K562 (cell line): ENCODE measurements at places on chromosomes 6 and 20.
A peak's percentile ranks its signal among the peaks of the same experiment; 100 is the strongest.

GRCh38 chr6:44675449-44675848 is 287.9 kb downstream of the CDC5L start:
- no peak for DNase-seq

DNA sequence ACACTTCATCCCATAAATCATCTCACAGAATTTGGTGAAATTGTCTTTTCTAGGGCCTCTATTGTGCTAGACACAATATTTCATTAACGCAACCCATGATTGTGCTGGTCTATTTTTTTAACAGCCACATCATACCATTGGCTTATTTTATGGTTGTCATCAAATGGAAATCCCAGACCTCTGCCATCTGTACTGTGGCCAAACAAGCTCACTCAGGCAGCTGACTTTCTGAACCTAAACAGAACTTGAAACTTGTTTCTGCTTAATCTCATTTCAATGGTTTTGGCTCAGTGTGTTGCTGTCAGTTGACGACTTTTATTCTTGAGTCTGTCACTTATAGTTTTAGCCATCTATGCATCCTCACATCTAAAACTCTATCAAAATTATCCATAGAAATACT is 111.8 kb downstream of the HAO1 start:
- no peak for DNase-seq

GRCh38 chr6:70991253-70991652 is 34.4 kb upstream of the B3GAT2 start:
- DNase-seq, result no peak

DNA sequence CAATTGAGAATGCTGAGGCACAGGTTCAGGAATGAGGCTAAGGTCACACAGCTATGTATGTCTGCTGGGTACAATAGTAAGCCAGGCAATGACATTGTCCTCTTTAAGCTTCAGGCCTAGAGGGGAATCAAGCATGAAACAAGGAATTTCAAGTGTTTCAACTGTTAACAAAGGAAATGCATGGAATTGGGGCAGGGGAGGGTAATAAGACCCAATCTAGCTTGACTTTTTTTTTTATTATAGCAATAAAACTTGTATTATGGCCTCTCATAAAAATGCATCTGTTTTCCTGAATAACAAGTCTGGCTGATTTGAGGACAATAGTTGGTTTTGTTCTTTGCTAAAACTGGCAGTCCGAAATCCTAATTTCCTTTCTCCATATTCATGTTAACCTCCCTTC is 336.7 kb downstream of the CBLN4 start:
- DNase-seq, result no peak

DNA sequence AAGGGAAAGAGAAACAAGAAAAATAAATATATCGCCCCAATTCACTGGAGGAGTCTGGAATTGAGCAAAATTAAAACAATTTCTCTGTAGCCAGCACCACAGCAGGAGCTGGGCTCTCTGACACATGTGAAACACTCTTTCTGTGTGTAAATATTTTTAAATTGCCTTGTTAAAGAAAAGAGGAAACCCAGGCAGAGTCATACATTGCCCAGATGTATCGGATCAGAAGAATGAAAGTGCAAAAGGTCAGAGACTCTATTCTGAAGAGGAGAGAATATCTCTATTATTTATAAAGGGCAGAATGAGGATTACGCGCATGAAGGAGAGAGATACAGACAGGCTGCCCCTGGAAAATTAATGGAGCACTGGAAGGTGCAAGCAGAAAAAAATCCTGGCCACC is 127.0 kb upstream of the MAN1A1 start:
- no peak for DNase-seq

DNA sequence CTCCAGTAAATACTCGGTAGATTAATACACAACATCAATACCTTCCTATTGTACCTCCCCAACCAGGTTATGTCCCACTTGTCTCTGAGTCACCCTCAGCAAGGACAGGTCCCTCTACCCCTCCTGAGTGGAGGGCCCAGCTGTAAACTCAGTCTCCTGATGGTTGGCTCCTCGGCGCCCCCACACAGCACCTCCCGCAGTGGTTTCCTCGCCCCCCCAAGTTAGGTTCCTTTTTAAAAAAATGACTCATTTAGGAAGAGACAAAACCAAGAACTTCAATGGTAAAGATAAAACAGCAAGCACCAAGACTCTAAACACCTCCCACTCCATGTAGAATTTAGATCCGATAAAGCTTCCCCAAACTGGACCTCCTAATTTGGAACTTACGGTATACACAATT is 83.5 kb downstream of the TRERF1 start:
- DNase-seq, result no peak

- no peak for DNase-seq
These were observed 188.6 kb downstream of the ZDHHC14 start for GRCh38 chr6:157569543-157569942.

GRCh38 chr6:124389127-124389526 is 573.1 kb upstream of the RNF217 start:
- no peak for DNase-seq

- DNase-seq, result peak; percentile 65
These were observed 99.4 kb downstream of the BFSP1 start for GRCh38 chr20:17431621-17432364.

GRCh38 chr6:52681416-52681815 is 10.5 kb downstream of the TMEM14A start:
- no peak for DNase-seq

DNA sequence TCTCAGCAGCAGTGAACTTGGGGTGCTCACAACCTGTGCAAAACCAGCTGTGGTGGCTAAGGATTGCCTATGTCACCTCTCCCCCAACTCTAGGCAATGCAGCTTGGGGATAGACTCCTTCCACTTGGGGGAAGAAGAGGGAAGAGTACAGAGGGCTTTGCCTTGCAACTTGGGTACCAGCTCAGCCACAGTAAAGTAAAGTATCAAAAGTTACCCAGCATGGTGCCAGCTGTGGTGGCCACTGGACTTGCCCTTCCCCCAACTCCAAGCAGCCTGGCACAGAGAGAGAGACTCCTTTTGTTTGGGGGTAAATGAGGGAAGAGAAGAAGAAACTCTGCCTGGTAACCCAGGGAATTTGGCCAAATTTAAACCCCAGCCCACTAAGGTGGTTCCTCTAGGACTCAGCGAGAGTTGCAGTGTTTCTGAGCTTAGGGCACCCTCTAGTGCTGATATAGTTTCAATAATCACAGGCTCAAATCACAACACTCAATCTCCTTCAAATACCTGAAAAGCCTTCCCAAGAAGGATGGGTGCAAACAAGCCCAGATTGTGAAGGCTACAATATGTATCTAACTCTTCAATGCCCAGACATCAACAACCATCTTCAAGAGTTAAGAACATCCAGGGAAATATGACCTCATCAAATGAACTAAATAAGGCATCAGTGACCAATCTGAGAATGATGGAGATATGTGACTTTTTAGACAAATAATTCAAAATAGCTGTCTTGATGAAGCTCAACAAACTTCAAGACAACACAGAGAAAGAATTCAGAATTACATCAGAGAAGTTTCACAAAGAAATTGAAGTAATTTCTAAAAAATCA is 7.6 kb upstream of the DEFB129 start:
- peak; percentile 31 for DNase-seq

GRCh38 chr20:21607971-21608725 is 94.3 kb upstream of the NKX2-2 start:
- no peak for DNase-seq

DNA sequence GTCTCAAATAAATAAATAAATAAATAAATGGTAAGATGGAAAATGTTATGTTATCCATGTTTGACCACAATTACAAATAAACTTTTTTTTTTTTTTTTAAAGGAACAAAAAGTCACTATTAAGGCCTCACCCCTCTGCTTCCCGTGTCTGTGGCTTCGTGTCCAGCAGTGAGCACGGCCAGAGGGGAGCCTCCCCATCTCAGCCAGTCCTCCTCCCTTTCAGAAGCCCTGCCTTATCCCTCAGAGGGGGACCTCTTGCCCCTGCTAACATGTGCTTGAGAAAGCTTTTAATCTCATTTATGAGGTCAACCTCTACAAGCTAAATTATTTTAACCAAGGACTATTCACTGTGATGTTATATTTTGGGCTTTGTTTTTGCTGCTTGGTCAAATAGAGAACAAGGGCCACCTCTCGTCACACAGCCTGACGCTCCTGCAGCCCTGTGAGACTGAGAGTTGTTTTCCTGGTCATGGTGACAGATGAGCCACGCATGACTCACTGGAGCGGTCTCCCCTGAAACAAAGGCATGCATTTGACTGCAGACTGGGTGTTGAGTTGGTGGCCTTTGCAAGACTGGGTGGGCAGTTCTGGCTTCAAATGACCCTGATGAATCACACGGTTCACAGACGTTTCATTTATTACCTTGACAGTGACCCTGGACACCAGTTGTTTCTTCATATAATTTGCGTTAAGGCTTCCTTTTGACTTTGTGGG is 131.8 kb downstream of the TIAM2 start:
- DNase-seq, result peak; percentile 35

DNA sequence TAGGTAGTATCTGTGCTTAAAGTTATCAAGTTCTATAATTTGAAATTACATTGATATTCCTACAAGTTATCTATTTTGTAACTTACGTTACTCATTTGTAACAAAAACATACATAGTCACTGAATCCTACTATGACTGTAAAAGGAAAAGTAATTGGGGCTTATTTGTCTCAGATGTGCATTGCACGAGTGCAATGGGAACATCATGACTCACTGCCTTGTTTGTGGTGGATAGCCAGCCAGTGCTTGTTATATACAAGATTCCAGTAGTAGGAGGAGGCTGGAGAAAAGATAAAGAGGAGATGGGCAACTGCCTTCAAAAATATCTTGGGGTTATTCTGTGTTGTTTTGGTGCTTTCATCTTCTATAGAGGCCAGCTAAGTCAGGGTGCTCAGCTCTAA is 164.1 kb downstream of the RNF144B start:
- no peak for DNase-seq

- DNase-seq, result no peak
These were observed 3.1 kb downstream of the QKI start for GRCh38 chr6:163417595-163417994.

- DNase-seq, result no peak
These were observed 4.6 kb downstream of the TMEM181 start for GRCh38 chr6:158564243-158565121.

DNA sequence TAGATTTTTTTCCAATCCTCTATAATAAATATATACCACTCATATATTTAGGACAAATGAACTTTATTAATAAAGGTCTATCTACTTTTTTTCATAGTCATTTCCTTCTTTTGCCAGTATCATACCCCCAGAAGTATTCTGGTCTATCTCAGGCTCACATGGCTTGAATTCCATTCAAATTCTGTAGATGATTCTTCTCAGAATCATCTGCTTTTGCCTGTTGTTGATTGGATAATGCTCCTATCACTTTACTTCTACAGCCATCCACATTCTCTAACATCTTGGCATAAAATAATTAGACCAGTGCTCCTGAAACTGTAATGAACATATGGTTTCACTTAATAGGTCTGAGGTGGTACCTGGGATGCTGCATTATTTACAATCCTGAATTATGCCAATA is 121.2 kb downstream of the GFRAL start:
- DNase-seq, result no peak

DNA sequence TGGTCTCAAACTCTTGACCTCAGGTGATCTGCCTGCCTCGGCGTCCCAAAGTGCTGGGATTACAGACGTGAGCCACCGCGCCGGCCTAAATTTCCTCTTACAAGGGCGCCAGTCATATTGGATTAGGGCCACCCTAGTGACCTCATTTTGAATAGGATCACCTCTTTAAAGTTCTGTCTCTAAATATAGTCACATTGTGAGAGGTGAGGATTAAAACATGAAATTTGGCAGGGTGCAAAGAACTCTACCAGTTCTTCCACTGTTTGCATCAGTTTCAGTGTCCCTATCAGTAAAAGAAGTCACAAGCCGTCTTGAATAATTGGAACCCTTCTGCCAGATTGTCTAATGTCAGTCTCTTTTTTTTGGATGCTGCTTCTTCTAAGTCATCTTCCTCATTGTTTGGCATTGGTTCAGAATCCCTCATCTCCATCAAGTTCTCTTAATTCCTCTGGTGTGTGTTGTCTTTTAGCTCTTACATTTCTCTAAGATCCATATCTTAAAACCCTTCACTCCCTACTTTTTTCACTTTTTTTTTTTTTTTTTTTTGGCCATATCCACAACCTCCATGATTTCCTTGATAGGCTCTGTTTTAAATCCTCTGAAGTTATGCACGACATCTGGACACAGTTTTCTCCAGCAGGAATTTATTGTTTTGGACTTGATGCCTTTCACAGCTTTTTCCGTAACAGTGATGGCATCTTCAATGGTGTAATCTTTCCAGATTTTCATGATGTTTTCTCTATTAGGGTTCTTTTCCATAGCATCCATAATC is 56.8 kb downstream of the NCOA3 start:
- DNase-seq, result no peak

GRCh38 chr20:5835871-5836270 is 85.7 kb downstream of the SHLD1 start:
- no peak for DNase-seq

GRCh38 chr20:39464238-39464637 is 502.1 kb downstream of the DHX35 start:
- no peak for DNase-seq

DNA sequence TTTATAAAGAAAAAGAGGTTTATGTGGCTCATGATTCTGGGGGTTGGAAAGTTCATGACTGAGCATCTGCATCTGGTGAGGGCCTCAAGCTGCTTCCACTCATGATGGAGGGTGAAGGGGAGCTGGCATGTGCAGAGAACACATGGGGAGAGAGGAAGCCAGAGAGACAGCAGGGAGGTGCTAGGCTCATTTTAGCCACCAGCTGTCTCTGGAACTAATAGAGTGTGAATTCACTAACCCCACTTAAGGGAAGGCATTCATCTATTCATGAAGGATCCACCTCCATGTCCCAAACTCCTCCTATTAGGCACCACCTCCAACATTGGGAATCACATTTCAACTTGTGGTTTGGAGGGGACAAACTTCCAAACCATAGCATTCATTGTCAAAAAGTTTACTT is 137.3 kb upstream of the PMEPA1 start:
- no peak for DNase-seq

DNA sequence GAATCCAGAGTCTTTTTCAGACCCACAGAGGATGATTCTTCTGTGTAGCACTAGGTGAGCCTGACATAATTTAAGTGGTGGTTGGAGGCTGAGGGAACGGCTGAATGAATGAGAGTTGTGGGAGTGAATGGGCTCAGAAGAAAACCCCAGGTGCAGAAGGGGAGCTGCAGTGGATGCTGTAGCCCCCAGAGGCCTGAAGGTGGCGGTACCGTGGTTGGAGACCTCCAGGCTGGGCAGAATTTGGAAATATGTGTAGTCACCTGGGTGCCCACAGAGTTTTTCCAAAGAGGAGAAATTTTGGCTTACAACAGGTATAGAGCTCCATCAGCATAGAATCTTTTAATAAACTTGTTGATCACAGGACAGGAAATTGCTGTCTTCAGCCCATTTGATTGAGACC is 6.5 kb upstream of the RAET1G start:
- no peak for DNase-seq

GRCh38 chr20:32432277-32432676 is 74.1 kb downstream of the ASXL1 start:
- DNase-seq, result no peak

DNA sequence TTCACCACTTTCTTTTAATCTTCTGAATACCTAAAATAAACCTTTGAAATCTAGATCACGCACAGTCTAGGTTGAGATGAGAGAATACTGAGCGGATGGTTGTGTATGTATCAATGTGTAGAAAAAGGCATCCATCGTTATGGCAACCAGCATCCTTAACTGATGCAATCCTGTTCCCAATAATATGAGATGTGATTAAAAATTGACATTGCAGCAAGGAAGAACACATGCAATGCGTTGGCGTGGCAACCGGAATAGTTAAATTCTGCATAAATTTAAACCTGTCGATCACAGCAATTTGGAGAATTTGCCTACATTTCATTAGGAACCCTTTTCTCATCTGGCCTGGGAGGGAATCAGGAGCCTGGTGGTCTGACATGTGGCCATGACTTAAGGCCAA is 1.3 kb upstream of the L3MBTL1 start:
- no peak for DNase-seq
